Activated CD8-positive, alpha-beta memory T cell treated with anti-CD3 and anti-CD28 coated beads, Interleukin-2, amount 10 ng/mL, durations not matched to agents 7 days and 5 days (primary cell): ENCODE measurements at places on chromosomes 2 and 18. TPM values are rescaled to one million over a fixed set of nuclear protein-coding genes. Genes with fewer than 3 reads are reported as not detected.

DNA sequence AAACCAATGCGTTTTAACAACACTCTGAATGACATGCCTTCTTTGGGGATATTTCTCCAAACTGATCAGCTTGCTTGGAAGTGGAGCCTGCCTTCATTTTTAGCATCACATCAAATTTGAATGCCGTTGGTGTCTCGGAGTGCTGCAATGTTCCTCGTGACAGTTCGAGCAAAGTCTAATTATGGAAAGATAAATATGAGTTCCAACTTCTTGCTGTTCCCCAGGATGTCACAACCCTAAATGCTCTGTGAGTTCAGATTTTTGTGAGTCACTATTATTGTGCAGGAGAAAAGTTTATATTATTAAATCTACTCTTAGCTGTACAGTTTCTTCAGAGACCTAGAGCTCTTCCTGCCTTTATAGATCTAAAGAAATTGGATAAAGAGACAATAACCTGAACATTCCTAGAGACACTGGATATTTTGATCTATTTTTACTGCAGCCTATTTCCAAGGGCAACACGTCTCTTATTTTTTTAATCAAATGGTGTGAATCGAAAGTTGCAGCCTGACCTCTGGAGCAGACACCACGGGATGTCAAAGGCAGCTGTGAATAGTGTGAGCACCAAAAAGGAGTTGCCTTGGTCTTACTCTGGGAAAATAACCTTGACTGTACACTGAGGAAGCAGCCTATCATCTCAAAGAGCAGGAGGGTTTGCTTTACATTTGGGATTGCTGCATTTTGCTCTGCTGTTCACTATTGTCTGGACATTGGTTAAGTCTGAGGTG, 330.1 kb downstream of the TDRD15 start:
- no peak overlapping the region for H3K4me3 ChIP-seq
- no peaks in the 10 kb centered on the region for H3K36me3 ChIP-seq
- no peak overlapping the region for H3K27ac ChIP-seq
- H3K27me3 ChIP-seq, result no peaks in the 10 kb centered on the region
- H3K4me1 ChIP-seq, result no peaks in the 10 kb centered on the region

GRCh38 chr2:105296017-105296611, 33.4 kb downstream of the TGFBRAP1 start:
- H3K27me3 ChIP-seq, result no peaks in the 10 kb centered on the region
- H3K36me3 ChIP-seq, result peaks cover 31% of the 10 kb centered on the region
- no peak for DNase-seq
- H3K4me3 ChIP-seq, result no peak overlapping the region
- no peak overlapping the region for H3K27ac ChIP-seq

GRCh38 chr18:49052891-49053644, 102.3 kb upstream of the SMAD7 start:
- peak; percentile 83 for DNase-seq
- peak overlapping the region; percentile 63 for H3K27ac ChIP-seq
- H3K27me3 ChIP-seq, result no peaks in the 10 kb centered on the region
- H3K4me3 ChIP-seq, result no peak overlapping the region
- H3K4me1 ChIP-seq, result peaks cover 46% of the 10 kb centered on the region

DNA sequence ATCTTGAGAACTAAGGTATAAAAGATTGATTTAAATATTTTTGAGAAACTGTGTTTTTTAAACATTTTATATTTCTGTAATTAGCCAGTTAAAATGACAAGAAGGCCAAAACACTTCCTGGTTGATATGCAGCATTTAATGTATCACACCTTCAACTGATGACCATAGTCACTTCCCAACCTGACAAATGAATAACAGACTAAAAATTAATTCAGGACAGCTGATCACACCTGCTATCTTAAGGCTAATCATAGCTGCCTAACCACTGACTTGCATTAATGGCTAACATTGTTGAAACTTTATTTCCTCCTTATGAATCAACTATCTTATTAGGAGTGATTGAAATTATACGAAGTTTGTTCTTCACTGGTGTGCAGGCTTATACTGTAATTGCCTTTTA, 125.8 kb upstream of the MSTN start:
- peaks cover 11% of the 10 kb centered on the region for H3K27me3 ChIP-seq
- no peak overlapping the region for H3K4me3 ChIP-seq
- no peaks in the 10 kb centered on the region for H3K36me3 ChIP-seq
- no peak for DNase-seq

TRIP12 gene
- total RNA-seq, result 235 TPM
